ENCODE measurements at places on chromosomes 1 and 21. TPM values are rescaled to one million over a fixed set of nuclear protein-coding genes. Genes with fewer than 3 reads are reported as not detected.

Gene PTPRC
- polyA plus RNA-seq, result 18.9 TPM

Gene RCAN3
- polyA plus RNA-seq, result 10.1 TPM

Gene UMODL1
- 0.67 TPM for polyA plus RNA-seq

Gene WNT3A
- polyA plus RNA-seq, result not detected

Gene PTGFRN
- 37.9 TPM for polyA plus RNA-seq

Gene PGLYRP4
- polyA plus RNA-seq, result 0.31 TPM

Gene CCDC30
- polyA plus RNA-seq, result 5.0 TPM

Gene BACE2
- polyA plus RNA-seq, result 20.7 TPM

Gene NUDT17
- polyA plus RNA-seq, result 5.1 TPM

Gene TRAF5
- 26.1 TPM for polyA plus RNA-seq

GRCh38 chr1:55512466-55512865 lies 297.3 kb upstream of the USP24 start:
- DNase-seq, result no peak

DNA sequence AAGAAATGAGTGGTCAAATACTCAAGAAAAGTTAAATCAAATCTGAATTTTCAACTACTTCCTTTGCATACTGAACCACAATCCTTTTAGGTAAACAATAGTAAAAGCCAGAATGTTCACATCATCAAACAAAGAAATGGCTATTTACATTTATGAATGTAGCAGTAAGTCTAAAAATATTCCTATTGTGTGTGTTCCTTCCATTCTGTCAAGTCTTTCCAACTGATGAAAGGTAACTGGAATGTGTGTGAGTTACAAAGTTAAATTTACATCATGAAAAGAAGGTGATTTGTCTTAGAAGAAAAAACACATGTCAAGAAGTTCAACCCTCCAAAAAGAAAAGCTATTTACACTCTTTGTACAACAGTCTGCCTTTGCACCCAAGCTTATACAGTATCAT lies 203.1 kb downstream of the SIPA1L2 start:
- DNase-seq, result no peak

GRCh38 chr1:230232371-230232771 lies 165.3 kb downstream of the GALNT2 start:
- DNase-seq, result no peak

- peak; percentile 15 for DNase-seq
Observed at GRCh38 chr1:172269644-172270043, 150.8 kb upstream of the C1orf105 start.

DNA sequence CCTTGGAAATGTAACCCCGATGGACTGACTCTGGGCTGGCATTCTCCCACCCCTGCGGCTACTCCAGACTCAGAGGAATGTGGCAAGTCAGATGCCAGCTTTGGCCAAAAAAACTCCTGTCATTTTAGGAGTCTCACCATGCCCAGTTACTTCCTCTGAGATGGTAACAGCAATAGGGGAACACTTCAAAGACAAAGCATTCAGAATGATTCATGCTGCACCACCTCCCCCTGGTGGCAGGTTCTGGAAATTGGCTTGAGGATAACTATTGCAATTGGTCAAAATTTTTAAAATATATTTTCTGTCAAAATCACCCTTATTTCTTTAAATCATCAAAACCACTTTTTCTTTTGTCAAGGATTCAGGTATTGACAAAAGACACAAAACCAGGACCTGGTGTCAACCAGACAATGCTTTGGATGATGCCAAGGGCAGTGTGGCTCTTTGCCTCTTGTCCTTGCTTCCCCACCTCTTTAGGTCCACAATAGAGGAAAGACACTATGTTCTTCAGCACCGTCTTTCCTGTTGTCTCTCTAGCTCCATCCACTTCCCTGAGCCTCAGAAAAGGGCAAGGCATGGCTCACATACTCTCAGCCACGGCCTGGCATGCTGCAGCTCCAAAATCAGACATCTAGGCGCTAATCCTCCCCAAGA lies 9.9 kb upstream of the CDCA8 start:
- DNase-seq, result no peak

- no peak for DNase-seq
Observed at GRCh38 chr1:67732750-67733151, 47.8 kb downstream of the GADD45A start.

DNA sequence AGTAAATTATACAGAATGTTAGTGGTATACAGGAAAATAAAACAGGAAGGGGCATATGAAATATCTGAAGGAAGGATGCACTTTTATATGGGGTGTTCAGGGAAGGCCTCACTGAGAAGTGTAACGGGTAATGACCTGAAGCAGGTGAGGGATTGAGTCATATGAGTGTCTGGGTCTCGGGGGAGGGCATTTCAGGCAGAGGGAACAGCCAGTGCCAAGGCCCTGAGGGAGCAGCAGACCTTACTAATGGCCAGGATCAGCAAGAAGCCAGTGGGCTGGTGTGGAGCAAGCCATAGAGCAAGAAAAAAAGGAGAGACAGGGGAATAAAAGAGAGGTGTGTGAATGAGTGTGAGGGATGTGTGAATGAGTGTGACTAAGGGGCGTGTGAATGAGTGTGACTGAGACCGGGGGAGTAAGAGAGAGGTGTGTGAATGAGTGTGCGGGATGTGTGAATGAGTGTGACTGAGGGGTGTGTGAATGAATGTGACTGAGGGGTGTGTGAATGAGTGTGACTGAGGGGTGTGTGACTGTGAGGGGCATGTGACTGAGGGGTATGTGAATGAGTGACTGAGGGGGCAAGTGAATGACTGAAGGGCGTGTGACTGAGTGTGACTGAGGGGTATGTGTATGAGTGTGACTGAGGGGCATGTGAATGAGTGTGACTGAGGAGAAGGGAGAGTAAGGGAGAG lies 107.2 kb downstream of the GLIS1 start:
- no peak for DNase-seq

GRCh38 chr21:29238053-29238966 lies 60.4 kb upstream of the BACH1 start:
- no peak for DNase-seq

- DNase-seq, result no peak
Observed at GRCh38 chr1:189027512-189027911, 1450.2 kb downstream of the BRINP3 start.

GRCh38 chr1:209105701-209106100 lies 477.8 kb upstream of the CAMK1G start:
- no peak for DNase-seq

- DNase-seq, result no peak
Observed at GRCh38 chr21:19508844-19509243, 1105.3 kb upstream of the TMPRSS15 start.

GRCh38 chr1:203291201-203292096 lies 13.9 kb upstream of the BTG2 start:
- peak; percentile 89 for DNase-seq

GRCh38 chr1:7932524-7933138 lies 8.0 kb downstream of the TNFRSF9 start:
- no peak for DNase-seq

- no peak for DNase-seq
Observed at GRCh38 chr1:156080241-156080862, 1.9 kb downstream of the MEX3A start.

DNA sequence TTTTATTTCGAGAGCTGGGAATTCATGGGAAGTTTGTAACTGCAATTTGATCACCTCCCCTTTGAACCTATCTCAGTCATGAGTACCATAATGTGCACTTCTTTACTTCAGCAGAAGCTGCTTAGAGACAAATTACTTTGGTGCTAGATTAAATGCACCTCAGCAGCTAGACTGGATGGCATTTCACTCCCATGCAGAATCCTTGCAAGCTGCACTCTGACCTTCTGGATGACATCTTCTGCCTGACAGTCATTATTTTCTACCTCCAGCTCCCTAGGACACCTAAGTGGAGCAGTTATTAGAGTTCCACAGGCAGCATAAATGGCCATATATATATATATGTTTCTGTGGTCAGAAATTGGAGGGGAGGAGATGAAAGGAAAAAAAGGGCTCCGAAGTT lies 366.0 kb upstream of the TMPRSS15 start:
- no peak for DNase-seq

DNA sequence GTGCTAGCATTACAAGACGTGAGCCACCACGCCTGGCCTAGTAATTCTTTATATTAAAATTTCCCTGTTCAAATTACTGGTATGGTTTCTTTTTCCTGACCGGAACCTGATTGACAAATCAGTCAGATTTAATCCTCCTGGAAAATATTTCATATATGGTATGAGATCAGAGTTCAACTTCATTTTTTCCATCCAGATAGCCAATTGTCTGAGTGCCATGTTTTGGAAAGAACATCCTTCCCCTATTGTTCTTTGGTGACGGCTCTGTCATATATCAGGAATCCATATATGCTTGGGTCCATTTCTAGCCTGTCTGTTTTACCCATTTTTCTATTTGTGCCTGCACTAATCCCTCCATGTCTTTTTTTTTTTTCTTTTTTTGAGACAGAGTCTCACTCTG lies 39.1 kb upstream of the KLF17 start:
- DNase-seq, result no peak

DNA sequence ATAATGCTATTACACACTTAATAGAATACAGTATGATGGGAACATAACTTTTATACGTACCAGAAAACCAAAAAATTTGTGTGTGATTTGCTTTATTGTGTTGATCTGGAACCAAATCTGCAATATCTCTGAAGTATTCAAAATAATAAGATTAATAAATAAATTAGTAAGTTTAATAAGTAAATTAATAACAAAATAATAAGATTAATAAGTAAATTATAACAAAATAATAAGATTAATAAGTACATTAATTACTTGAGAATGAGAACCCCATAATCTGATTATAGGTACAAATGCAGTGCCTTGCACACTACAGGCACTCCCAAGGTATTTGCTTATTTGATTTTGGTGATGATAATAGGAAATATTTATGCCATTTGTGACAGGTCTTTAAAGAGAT lies 267.4 kb downstream of the ZNF326 start:
- DNase-seq, result no peak

Data from large intestine (tissue), 12 donors.